MV-4-11 (cell line): ENCODE measurements at places on chromosomes 6 and 20.

DNA sequence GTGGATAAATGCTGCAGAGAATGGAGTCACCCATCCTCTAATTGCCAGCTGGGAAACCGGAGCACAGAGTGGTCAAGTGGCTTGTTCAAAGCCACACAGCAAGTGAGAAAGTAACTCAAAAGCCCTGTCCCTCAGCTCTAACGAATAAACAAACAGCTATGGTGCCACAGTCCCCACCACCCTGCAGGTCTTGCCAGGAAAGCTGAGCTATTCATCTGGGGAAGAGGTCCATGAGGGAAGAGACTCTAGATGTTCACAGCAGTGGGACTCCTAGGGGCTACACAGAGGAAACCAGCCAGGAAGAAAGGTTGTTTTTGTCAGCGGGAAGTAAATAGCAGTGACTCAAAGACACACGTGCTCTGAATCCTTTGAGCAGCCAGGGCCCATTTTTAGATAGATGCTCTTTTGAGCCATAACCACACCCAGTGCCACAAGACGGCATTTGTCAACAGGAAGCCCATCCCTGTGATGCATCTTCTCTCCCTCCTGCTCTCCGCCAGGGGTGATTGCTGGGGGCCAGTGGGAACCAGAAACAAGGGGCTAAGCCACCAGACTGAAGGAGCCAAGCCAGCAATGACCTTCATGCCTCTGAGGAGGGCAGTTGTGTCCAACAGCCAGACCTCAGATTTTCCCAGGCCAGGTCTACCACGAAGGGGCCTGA is 32.4 kb upstream of the TCP11 start:
- DNase-seq = no peak

DNA sequence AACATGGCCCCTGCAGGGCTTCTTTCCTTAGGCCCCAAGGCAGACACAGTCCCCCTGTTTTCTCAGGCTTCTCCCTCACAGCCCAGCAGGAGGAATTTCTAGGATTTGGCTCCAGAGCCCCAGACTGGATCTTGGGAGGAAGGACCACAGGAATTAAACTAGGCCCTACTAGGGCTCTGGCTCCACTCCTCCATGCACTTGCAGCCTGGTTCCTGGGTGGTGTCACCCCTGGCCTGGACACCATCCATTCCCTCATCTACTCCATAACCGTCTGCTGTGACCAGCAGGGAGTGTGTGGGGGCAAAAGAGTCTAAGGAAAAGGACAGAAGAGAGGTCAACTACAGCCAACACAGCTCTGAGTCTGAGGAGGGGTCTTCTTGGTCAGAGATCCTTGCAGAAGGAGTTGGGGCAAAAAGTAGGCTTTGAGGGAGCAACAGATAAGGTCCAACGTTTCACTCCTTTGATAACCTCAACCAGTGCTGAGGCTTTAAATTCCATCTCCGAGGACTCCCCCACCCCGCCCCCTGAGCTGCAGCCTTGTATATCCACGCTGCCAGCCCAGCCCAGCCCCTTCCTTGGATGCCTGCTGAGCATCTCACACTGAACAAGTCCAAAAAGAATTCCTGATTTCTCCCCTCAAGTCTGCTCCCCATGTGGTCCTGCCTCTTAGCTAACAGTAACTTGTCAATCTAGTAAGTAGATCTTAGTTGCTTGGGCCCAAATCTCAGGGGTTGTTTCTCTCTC is 27.9 kb upstream of the SPDEF start:
- DNase-seq = no peak

- no peak for DNase-seq
These were observed 726.9 kb upstream of the CITED2 start for GRCh38 chr6:140101367-140101766.

DNA sequence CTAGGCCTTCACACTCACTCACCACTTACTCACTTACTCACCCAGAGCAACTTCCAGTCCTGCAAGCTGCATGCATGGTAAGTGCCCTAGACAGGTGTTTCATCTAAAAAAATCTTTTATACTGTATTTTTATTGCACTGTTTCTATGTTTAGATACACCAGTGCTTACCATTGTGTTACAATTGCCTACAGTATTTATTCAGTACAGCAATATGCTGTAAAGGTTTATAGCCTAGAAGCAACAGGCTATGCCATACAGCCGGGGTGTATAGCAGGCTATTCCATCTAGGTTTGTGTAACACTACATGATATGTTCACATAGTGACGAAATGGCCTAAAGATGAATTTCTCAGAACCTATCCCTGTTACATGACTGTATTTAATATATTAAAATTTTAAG is 37.1 kb upstream of the KCNK5 start:
- DNase-seq = no peak

- DNase-seq = no peak
These were observed 106.8 kb downstream of the PDE10A start for GRCh38 chr6:165556116-165556843.

- DNase-seq = no peak
These were observed 57.4 kb upstream of the CCDC167 start for GRCh38 chr6:37556881-37557644.

DNA sequence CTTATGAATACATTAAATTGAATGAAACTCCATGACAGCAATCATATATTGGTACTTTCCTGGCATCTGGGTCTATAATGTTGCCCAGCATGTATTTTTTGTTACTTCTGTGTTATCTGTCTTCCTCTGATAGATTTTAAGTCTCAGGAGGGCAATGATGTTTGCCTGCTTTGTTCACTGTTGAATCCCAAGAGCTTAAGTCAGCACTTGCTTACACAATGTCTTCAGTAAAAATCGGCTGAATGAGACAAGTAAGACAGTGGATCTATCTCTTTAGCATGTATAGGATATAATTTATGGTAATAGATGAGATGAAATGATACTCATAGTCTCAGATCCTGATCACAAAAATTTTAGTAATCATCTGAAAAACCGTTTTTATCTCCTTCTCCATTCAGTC is 1034.9 kb upstream of the EPHA7 start:
- no peak for DNase-seq

GRCh38 chr6:53593001-53593488 is 48.1 kb upstream of the GCLC start:
- DNase-seq = peak; percentile 85

GRCh38 chr6:157464653-157465535 is 83.9 kb downstream of the ZDHHC14 start:
- DNase-seq = peak; percentile 96

DNA sequence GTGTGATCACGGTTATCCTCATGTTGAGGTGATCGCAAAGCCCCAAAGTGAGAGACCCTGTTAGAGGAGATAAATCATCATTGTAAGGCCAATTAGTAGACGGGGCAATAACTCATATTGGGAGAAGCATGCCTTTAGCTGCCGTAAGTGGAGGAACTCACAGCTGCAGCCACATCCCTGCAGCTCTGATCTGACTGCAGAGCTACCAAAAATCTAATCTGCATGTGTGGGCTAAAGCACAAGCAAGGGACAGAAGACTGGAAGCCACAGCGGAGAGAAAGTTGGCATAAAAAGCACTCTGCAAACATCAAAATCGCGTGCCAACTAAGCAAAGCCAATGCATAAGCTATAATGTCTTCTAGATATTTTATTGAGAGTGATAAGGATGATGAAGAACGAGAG is 79.8 kb downstream of the TBC1D7 start:
- no peak for DNase-seq
